CD4-positive, alpha-beta T cell treated with Interleukin-15 for 4 hours (primary cell): ENCODE measurements at places on chromosomes 13 and 19.

- DNase-seq, result no peak
These were observed 30.8 kb downstream of the SMARCA4 start for GRCh38 chr19:10991521-10992081.

GRCh38 chr13:113732176-113732960 lies 26.7 kb upstream of the TMEM255B start:
- no peak for DNase-seq

- no peak for DNase-seq
These were observed 618.7 kb downstream of the DIAPH3 start for GRCh38 chr13:59545007-59545406.

DNA sequence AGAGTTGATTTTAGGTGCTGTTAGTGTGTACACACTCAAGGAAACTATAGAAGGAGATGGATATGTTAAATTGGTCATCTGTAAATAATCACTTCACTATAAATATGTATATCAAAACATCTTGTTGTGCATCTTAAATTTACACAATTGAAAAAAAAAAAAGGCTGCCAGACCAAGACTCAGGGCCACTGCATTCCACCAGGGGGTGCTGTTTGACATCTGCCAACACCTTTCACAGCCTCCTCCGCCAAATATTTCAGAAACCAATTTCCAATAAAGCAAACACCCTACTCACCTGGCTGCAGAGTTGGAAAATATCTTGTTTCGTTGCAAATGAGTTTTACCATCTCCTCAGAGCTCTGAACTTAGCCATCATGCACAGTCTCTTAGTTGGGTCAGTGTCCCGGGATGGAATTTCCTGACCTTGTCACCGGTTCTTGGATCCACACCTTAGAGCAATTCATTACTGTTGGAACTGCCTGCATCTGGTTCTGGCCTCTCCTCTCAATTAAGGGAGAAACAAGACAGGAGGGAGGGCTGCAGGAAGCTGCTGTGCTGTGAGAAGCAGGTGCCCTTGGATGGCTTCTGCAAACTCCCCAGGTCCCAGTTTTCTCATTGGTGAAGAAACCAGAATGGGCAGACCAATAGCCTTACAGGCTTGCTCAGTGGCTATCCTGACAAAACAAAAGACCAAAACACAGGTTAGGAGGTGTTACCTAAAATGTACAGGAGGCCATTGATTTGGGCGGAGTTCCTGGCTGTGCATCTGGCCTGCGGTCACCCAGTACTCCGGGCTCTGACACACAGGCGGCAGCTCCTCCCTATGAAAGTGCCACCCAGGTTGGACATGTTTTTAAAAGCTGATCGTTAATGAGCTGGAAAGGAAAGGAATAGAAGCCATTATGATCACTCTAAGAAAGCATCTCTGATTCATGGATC lies 746.6 kb downstream of the UQCRFS1 start:
- peak; percentile 37 for DNase-seq

DNA sequence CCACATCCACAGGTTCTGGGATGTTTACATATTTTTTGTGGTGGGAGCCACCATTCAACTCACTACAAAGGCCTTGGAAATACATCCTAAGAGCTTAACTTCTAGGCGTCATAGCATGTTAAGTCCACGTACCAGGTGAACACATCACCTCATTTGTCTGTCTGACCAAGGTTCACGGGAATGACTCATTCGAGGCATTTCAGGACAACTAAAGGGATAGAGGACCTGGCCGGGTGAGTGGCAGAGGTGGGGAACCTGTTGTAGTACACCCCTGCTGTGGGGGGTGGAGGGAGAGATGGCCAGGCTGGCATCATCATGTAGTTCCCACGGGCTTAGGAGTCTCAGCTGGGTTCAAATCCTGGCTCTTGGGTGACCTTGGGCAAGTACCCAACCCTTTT lies 51.5 kb downstream of the BICRA start:
- no peak for DNase-seq

DNA sequence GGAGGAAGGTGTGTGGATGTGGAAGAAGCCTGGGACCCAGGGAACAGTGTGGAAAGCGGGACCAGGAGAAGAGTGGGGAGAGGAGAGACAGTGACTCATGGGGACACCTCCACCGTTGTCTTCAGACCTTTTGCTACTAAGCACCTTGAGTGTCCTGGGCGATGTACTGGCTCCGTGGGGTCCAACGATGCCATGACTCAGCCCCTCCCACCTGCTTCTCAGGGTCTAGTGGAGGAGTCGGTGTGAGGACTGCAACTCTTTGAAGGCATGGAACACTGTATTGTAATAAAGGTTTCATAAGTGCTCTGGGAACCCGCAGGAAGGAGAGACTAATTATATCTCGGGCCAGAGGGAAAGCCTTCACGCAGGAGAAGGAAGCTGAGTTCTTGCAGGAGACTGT lies 166.9 kb upstream of the KL start:
- DNase-seq, result no peak

DNA sequence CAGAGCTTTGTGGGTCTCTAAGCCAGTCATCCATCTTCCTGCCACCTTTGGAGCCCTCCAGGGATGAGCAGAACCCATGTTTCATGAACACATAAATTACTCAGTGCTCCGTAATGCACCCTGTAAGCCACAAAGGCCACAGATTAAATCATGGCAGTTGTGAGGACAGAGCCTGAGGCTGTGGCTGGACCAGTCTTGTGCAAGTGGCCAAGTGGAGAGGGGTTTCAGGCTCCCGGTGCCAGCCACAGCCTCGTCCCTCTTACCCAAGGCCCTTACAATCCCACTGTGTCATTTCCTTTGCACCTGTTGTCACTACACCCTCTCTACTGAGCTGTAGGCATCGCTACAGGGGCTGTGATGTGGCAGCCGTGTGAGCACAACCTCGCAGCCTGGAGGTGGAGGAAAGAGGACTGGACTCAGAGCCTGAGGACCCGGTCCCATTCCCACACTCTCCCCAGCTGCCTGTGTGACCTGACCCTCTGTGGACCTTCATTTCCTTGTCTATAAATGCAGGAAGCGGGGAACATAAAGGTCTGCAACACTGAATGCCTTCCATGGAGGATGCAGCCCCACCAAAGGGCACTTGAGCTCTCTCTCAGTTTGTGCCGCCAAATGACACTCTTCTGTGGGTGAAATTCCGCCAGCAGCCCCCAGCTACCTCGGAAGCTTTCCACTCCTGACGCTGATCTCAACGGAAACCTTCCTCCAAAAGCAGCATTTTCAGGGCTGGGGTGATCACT lies 792.0 kb downstream of the UQCRFS1 start:
- DNase-seq, result no peak

- no peak for DNase-seq
These were observed 64.3 kb upstream of the SIAH3 start for GRCh38 chr13:45915686-45916439.
